NCI-H1436 treated with DMSO at 0.1 percent for 48 hours (cell line): ENCODE measurements at places on chromosomes 12 and 14.

DNA sequence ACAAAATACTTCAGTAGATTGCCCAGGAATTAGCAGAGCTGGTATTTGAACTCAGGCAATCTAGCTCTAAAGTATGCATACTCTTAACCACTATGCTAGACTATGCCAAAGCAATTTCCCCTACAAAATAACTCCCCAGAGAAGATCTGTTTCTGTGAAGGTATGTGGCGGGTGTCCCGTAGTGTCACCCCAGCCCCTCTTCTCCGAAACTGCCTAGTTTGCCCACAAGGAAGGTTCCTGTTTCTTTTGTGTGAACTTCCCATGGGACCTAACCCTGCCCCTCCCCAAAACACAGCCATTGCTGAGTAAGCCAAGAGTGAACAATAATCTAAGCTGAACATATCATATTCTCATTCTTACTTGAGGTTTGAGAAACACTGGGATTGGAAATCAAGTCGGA is 15.5 kb upstream of the RAP1B start:
- DNase-seq = no peak

- no peak for DNase-seq
These were observed 90.8 kb downstream of the SLC38A1 start for GRCh38 chr12:46177837-46178608.

DNA sequence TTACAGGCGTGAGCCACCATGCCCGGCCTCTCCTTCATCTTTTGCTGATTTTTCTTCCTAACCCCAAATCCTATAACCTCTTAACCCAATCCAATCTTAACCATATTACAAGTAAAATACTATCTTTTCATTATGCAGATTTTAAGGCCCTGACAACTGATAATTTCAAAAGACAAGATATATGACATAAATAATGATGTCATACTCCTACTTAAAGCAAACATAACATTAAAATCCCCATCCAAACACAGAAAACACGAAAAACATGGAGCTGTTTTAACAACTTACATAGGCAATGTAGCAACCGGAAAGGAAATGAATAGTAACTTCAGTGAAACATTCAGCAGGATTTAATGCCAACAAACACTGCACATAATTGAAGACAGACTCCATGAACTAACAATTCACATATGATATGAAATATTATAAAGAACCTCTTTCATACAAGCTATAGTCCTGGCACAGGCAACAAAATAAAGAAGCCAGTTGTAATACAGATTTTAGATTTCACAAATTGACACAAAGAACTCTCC is 21.5 kb downstream of the USP44 start:
- DNase-seq = no peak

- DNase-seq = no peak
These were observed 25.9 kb upstream of the STAB2 start for GRCh38 chr12:103561174-103561573.

DNA sequence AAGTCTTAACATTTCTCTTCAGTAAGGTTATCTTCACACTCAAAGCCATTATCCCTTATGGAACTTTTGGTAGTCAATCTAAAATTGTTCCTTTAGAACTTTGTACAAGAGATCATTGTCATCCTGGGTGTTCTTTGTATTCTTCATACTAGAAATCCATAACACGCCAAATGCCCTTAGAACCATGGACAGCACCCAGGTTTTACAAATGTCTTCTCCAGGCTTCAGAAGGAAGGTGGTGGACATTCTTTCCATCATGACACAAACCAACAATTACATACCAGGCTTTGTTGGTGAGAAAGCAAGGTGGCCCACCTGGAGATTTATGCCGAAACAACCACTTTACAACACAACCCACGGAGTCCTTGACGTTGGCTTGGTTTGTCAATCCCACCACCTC is 365.6 kb upstream of the TBX3 start:
- no peak for DNase-seq
